ENCODE measurements at places on chromosomes 3 and 15.

DNA sequence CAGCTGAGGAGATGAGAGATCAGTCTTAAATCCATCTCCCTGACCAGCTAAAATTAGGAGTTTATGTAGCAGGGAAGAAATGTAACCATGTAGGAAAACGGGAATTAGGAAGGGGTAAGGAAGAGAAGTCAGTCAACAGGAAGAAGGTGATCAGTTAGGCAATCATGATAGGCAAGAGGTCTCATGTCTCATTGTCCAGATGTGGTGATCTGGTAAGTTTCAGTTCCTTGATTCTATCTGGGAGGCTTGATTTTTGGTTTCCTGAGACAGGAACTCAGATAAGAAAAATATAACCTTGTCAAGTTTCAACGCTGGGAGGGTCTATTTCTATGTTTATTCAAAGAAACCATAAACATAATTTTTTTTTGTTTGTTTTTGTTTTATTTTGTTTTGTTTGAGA lies 40.3 kb upstream of the TBC1D5 start:
- DNase-seq, result no peak

DNA sequence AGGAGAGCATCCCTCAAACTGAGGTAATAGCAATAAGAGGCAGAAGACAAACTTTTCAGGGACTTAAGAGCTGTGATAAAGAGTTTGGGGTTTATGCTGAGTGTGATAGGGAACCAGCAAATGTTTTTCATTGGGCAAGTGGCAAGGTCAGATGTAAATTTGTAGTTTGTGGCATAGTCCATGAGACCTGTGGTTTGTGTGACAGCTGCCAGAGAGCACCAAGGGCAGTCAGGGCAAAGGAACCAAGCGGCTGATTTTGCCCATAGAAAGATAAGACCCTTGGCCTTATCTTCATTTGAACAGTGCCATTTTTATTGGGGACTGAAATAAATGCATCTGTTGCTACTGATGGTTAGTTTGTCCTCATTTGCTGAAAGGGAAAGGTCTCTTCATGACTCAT lies 220.3 kb downstream of the LRRN1 start:
- no peak for DNase-seq

DNA sequence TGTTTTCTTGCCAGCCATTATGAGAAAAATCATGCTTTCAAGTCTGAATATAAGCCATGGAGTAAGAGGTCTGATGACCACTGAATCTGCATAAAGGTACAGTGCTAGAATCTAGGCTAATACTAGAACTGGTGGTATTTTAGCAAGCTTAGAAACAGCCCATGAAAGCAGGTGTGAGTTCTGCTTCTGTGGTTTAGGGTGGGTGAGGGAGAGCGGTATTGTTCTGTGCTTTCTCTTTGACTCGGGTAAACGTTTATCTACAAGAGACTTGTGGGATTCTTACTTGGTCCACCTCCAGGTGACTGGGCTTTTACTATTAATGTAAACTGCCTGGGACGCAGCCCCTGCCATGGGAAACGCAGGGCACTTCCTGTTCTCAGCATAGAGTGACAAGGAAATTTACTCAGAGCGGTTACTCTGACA lies 55.2 kb downstream of the PGPEP1L start:
- no peak for DNase-seq

- DNase-seq, result no peak
Measured at GRCh38 chr3:53190659-53191058, 29.6 kb downstream of the PRKCD start.

- DNase-seq, result no peak
Measured at GRCh38 chr15:65877749-65878148, 8.5 kb downstream of the RAB11A start.

DNA sequence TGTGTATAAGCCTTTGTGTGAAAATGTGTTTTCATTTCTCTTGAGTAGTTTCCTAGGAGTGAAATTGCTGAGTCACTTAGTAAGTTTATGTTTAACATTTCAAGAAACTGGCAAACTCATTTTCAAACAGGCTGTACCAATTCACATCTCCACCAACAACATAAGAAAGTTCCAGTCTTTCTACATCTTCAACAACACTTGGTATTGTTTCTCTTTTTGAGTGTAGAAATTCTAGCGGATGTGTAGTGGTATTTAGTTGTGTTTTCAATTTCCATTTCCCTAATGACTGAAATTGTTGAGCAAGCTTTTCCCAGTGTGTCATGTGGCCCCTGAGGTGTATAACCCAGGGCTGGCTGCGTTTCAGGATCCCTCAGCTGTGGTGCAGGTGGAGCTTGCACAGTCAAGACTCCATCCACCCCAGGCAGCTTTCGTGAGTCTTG lies 258.5 kb downstream of the PDCD6IP start:
- DNase-seq, result no peak

- DNase-seq, result no peak
Measured at GRCh38 chr3:159513444-159513843, 475.2 kb upstream of the IL12A start.

DNA sequence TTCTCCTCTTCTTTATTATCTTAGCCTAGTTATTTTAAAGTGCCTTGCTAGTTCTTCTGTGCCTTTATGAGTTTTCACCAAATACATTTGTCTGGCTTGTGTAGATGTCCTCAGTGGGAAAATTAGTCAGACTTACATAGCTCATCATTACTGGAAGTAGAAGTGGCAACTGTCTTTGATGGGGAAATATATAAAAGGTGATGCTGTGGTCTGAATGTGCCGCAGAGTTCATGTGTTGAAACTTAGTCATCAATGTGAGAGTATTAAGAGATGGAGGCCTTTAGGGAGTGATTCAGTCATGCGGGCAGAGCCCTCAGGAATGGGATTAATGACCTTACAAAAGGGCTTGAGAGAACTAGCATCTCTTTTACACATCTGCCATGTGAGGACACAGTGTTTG lies 6.4 kb upstream of the ERICH6 start:
- no peak for DNase-seq

- no peak for DNase-seq
Measured at GRCh38 chr15:90019611-90020010, 18.5 kb downstream of the ZNF710 start.

- no peak for DNase-seq
Measured at GRCh38 chr3:128882719-128883118, 3.3 kb downstream of the ACAD9 start.

DNA sequence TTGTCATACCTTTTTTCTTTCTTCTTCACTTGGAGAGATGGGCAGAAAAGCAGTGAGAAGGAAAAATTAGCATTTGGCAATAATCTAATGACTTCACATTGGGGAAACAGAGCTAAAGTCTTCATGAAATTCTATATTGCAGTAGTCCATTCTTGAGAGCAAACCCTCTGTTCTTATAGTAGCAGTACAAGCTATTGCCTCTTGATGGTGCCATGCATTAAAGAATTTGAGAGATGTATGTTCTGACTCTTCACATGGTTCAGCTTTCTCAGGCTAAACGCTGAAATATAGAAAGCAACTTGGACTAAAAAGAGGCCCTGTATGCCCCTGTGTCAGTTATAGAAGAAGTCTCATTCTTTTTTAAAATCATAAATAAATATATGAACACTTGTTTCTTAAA lies 36.0 kb downstream of the PHLDB2 start:
- no peak for DNase-seq

DNA sequence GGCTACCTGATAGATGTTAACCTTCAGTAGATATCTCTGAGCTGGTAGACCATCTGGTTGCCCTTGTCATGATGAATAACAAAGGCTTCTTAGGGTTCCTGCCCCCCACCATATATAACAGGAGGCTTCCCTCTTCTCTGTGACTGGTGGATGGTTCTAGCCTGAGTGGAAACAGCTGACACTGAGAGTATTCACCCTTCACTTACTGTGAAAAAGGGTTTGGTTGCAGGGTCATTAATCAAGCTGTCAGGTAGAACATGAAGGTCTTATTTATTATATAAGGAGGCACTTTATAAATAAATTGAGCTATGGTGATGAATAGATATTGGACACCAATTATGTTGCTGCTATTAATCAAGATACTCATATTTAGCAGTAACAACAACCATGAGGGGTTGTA lies 58.6 kb downstream of the CACNA2D3 start:
- no peak for DNase-seq

DNA sequence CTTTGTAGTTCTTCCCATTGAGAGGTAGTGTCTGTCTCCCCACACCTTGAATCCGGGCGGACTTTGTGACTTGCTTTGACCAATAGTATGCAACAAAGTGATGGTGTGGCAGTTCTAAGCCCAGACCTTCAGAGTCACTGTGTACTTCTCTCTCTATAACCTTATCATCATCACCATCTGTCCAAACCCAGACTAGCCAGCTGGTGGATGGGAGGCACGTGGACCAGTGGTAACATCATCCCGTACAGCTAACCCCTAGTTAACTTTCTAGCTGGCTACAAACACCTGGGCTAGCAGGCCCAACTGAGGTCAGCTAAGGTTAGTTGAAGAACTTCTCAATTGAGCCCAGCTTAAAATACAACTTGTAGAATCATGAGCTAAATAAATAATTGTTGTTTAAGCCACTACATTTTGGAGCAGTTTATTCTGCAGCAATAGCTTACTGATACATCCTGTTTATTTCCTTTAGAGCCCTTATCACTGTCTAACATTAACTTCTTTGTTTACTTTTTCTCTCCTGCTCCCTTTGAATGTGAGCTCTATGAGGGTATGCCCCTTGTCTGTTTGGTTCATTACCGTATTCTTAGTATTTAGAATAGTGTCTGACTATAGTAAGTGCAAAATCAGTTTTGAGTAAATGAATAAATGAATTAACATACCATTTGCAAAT lies 11.5 kb upstream of the CCR9 start:
- no peak for DNase-seq

GRCh38 chr3:123165163-123165562 lies 36.6 kb upstream of the SEC22A start:
- no peak for DNase-seq

All from H1 (cell line).